ENCODE measurements at places on chromosomes 1 and 21. TPM values are rescaled to one million over a fixed set of nuclear protein-coding genes. Genes with fewer than 3 reads are reported as not detected.

GRCh38 chr1:222459652-222460051 lies 88.3 kb downstream of the HHIPL2 start:
- no peak for DNase-seq

The CD1D gene
- 0.64 TPM for total RNA-seq

- peak; percentile 96 for DNase-seq
Measured at GRCh38 chr1:154607609-154608396, at the start of gene ADAR. Gene ADAR, minus strand, starts transcription at chr1:154608186. Its CDS starts 180 bp downstream, at chr1:154608006.

DNA sequence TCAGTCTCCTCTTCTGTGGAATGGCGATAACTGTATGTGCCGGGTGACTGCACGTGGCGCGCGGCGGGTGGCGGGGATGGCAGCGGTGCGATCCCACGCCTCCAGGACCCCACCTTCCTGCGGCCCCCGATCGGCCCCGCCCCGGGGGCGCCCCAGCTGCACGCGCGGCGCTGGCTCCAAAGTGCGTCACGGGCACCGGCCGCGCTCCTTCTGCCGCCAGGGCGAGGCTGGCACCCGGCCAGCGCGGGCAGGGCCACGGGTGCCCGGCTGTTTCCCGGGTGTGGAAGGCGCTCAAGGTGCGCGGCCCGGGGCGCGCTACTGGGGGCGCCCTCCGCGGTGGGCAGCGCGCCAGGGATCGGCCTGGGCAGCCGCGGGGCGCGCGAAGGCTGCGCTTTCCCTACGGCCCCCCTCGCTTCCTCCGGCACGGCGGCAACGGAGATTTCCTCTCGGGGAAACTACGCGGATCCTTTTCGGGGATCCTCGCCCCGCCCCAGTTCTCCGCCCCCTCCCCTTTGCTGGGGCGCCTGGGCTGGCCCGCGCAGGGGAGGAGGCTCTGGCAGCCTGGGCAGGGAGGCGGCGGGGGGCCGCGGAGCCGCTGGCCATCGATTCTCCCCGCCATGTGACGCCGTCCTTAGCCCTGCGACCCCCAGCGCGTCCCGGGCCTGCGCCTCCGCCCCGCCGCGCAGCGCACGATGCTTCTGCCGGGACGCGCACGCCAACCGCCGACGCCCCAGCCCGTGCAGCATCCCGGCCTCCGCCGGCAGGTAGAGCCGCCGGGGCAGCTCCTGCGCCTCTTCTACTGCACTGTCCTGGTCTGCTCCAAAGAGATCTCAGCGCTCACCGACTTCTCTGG lies at the start of gene EVA1C:
TSS of gene EVA1C (plus strand) at position 545 of the 853 bp plus-strand sequence. CDS start at position 693, 148 bp downstream.
- DNase-seq, result no peak

The TAS1R1 gene
- not detected for total RNA-seq

- DNase-seq, result no peak
Measured at GRCh38 chr21:46454142-46454541, 4.5 kb upstream of the DIP2A start.

The NOC2L gene
- 78.4 TPM for total RNA-seq

GRCh38 chr1:101410048-101410878 lies 173.4 kb downstream of the S1PR1 start:
- no peak for DNase-seq

The OR10R2 gene
- not detected for total RNA-seq

DNA sequence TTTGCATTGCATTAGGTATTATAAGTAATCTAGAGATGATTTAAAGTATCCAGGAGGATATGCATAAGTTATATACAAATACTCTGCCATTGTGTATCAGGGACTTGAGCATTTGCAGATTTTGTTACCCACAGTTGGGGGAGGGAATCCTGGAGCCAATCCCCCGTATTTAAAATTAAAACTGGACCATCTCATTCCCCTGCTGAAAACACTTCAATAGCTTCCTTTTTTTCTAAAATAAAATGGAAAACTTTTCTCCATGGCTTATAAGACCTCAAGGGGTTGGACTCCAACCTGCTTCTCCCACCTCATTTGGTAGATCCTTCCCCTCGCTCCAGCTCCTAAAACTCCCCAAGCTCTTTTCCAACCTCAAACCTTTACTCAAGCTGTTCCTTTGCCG lies 10.4 kb upstream of the CD34 start:
- no peak for DNase-seq

The S100A3 gene
- 5.3 TPM for total RNA-seq

DNA sequence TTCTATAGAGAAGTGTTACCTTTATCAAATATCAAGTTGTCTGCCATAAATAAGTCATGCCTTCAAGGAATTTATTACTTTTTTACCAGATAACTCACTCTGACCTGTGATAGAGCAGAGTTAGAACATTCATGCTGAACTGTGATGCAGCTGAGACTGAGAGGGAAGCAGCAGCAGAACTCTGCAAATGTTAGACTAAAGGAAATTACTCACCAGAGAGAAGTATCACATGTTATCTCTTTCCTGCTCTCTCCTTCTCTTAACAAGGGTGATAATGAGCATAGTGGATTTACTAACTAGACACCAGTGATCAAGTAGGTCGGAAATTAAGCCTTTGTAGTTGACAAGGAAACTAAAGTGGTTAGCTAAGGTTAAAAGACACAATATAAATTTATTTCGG lies 181.6 kb downstream of the RASAL2 start:
- no peak for DNase-seq

The C1QA gene
- total RNA-seq, result not detected

GRCh38 chr1:33641104-33641830 lies 168.8 kb downstream of the ZSCAN20 start:
- peak; percentile 25 for DNase-seq

DNA sequence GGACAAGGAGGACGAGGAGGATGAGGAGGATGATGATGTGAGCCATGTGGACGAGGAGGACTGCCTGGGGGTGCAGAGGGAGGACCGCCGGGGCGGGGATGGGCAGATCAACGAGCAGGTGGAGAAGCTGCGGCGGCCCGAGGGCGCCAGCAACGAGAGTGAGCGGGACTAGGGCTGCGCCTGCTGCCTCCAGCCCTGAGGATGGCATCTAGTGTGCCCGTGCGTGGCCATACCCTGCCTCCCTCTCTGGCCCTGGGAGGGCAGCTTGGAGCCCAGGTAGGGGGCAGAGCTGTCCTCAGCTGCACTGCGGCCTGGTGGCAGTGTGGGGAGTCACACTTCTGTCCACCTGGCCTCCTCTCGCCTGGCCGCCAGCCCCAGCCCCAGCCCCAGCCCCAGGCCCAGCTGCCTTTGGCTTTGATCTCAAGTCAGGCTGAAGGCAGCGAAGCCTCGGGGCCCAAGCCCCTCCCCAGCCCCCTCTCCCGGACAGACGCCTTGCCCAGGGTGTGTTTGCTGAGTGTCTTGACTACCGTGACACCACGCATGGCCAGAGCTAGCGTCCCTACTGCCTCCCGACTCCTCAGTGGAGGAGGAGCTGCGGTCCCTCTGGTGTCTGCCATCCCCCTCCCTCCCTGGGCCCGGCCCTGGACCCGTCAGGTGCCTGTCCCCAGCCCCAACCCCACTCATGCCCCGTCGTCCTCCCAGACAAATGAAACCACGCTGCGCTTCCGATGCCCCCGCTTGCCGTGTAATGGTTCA lies 155.2 kb downstream of the PEX14 start:
- DNase-seq, result no peak

DNA sequence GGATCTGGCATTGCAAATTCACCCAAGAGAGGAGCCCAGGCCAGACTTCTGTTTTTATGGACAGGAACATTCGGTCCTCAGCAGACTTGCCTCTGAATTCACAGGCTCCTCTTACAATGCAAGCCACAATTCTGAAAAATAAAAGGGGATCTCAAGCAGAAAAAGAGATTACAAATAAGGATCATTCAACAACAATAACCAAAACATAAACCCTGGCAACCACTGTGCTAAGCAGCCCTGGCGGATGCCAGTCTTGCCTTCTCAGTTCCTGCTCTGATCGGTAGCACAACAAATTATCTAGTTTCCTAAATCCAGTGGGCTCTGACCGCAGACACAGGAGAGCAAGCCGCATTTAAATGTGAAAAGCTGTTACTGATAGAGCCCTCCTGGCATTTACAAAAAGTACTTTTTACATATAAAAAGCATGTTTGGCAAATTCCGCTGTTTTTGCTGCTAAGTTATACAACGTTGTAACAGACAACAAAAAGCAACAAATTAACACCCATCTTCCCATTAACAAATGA lies 123.4 kb upstream of the FOXD3 start:
- DNase-seq, result no peak

DNA sequence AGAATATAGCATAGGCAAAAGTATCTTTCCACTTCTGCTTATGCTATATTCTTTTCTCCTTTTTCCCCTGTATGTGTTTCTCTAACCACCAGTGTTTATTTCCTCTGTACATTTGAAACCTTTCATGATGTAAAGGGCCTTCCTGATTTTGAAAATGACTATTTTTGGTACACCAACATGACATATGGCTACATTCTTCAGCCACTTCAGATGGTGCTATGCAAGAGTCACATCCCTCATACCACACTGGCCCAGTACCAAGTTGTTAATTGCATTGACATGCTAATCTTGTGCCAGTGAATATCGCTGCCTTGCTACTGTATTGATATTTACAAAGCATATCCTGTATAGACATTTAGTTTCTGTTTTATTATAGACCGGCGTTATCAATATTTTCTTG lies 408.7 kb downstream of the NCAM2 start:
- no peak for DNase-seq

DNA sequence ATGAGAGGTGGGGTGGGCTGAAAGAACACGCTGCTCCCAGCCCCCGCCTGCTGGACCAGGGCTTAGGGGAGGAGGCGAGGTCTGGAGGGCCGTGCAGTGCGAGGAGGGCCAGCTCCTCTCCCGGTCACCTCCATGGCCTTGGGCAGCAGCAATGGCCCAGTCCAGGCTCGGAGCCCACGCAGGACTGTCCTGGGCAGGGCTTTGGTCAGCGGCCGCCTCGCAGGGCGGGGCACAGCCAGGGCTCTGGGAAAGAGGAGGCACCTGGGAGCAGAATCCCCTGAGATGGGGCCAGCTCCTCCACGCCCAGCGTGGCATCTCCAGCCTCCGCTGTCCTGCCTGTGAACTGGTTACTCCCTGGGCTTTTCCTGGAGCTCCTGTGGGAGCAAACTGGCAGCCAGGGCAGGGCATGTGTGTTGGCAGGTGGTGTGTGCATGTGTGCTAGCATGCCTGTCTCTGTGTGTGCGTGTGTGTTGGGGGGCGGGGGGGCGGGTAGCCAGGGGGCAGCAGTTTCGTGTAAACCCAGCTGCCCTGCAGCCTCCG lies 27.4 kb downstream of the ARHGEF16 start:
- DNase-seq, result no peak

The SPRR5 gene
- not detected for total RNA-seq

DNA sequence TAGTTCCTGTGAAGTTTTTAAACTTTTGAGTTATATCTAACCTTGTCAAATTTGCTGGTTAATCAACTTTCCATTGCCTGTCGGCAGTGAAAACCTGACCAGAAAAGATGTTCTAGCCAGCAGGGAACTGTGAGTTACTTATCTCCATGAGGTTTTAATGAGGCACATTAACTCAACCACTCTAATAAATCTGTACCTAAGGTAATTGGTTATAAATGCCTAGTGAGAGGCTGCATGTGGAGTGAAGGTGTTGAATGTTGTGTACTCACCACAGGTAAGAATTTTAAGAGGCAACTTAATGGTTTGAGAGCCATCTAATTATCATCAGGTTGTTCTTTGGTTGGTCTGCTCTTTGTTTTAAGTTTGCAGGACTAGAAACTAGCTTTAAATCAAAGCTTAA lies 138.4 kb upstream of the LHX8 start:
- no peak for DNase-seq

GRCh38 chr1:216826646-216827045 lies 103.4 kb upstream of the ESRRG start:
- no peak for DNase-seq

- DNase-seq, result no peak
Measured at GRCh38 chr1:229155472-229155871, 115.4 kb upstream of the RAB4A start.

- DNase-seq, result peak; percentile 29
Measured at GRCh38 chr1:20980051-20980450, 192.9 kb upstream of the HP1BP3 start.

DNA sequence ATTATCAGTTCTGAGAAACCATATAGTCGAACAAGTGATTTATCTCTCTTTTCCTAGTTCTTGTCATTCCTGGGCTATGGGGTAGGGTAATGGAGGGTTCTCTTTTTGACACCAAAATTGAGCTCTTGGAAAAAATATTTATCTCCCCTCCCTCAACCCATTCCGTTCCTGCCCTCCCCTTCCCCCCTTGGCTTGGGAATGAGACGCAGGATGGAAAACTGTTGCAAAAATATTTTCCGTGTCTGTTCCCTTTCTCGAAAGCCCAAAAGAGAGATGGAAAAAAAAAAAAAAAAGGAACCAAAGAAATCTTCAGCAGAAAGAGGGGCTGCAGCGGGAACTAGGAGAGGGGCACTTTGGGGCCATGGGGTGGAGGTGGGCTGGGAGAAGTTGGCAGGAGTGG lies 766 bp downstream of the ATP2B4 start:
- no peak for DNase-seq

DNA sequence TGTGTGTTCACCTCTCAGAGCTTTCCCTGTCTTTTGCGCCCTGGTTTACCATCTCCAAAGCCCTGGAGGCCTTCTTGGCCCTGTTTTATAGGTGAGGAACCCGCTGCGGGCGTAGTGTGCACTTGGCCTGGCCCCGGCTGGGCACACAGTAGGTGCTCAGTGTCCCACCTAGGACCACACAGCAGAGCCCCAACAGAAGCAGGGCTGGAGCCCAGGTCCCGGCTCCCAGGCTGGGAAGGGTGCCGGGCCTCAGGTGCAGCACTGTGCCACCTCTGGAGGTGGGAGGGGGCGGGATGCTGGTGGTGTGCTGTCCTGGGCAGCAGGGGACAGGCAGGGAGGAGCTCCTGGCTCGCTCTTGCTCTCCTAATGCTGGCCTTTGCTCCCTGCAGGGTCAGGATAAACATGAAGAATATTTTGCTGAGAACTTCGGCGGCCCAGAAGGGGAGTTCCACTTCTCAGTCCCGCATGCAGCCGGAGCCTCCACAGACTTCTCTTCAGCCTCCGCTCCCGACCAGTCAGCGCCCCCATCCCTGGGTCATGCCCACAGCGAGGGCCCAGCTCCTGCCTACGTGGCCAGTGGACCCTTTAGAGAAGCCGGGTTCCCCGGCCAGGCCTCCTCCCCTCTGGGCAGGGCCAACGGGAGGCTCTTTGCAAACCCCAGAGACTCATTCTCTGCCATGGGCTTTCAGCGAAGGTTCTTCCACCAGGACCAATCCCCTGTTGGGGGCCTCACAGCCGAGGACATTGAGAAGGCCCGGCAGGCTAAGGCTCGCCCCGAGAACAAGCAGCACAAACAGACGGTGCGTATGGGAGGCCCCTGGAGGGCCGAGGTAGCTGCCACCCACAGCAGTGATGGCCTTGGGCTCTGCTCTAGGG lies 24.8 kb downstream of the COQ8A start:
- DNase-seq, result no peak

- no peak for DNase-seq
Measured at GRCh38 chr1:94542088-94542870, 720 bp upstream of the F3 start.

DNA sequence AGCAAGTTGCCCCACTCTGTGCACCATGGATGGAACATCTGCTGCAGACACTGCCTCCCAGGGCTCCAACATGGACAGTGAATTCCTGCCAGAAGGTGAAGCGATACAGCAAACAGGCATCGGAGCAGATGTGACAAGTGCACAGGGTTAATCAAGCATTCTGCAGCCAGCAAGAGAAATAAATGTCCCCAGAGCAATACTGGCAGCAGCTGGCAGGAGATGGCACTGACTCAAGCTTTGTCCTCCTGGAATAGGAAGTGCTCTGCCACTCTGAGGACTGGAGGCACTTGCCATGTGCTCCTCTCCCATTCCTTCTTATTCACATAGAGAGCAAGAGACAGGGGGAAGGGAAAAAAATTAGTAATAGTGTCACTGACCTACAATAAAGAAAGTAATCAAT lies 402.7 kb upstream of the DAB1 start:
- no peak for DNase-seq

GRCh38 chr1:26582836-26583460 lies 53.4 kb downstream of the RPS6KA1 start:
- no peak for DNase-seq

The PCBP3 gene
- total RNA-seq, result 6.1 TPM

The TNFRSF4 gene
- total RNA-seq, result not detected

The SLC35F3 gene
- total RNA-seq, result not detected
